Non-pigmented ciliary epithelial cell (primary cell): ENCODE measurements at places on chromosomes 2 and 18.
A peak's percentile ranks its signal among the peaks of the same experiment; 100 is the strongest.

GRCh38 chr2:24620936-24621335 is 129.9 kb downstream of the NCOA1 start:
- DNase-seq: no peak

- DNase-seq: no peak
Measured at GRCh38 chr2:19865151-19865550, 36.6 kb downstream of the TTC32 start.

GRCh38 chr2:120656273-120656950 is 79.3 kb upstream of the GLI2 start:
- no peak for DNase-seq

DNA sequence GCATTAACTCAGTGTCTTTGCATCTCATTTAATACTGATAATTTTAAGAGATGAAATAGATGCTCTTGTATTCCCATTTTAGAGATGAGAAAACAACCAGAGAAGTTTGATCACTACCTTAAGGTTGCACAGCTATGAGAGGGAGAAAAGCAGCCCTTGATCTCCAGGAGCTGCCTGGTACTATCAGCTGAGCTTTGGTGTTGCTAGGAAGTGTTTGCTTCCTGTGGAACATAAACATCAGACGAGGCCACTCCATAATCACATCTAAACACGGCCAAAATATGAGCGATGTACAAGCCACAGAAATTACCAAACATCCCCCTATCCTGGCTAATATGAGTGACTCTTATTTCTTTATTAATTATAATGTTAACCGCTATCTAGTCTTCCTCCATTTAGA is 620 bp upstream of the WDFY1 start:
- DNase-seq: no peak

DNA sequence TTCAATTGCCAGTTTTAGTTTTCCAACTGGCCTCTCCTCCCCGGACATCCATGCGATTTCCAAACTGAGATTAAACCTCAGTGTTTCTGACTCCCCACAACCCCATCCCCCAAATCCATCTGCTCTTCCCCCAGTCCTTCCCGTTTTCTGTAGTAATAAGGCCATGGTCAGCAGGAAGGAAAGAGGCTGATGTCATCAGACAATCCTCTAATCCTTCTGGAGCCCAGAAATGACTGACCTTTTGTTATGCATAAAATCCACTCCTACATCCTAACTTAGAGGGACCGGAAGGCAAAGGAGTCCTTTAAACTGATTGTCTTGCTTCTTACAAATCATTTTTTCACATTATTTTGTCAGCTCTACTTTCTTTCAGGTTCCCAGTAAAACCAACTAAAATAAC is 155.8 kb downstream of the INO80D start:
- peak; percentile 31 for DNase-seq

GRCh38 chr18:75723521-75724340 is 296.2 kb upstream of the SMIM21 start:
- DNase-seq: no peak

DNA sequence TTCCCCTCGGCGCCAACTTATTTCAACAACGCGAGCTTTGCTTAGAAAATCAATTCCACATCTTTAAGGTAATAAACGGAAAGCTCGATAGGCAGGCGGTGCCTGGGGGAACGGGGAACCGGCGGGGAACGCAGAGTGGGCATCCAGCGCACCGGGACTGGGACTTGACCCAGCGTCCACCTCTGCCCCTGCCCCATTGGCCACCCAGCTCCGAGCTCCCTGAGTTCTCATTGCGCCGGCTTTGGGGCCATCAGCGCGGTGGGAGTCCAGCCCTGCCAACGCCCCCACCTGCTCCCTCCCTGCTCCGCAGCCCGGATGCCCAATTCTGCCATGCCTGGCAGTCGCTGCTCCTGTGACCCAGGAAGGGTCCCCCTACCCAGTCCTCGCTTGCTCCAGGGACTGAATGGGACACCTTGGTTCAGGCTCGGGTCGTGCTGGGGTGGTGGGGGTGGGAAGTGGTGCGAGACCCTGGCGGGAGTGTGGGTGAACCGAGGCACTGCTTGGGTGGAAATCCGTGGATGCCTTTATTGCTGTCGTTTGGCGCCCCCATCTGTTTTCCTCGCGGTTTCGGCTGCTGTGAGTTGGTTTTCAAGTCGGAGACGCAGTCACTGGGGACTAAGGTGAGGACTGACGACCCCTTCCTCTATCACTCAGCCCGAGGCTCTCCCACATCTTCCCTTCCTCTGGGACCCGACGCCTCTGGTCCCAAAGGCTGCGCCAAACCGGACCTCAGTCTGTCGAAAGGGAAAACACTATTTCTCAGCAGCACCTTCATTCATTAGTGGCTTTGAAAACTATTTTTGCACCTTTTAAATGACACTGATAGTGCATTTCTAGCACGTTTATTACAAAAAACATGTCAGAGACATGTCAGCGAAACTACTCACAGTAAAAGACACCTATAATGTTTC is 2.4 kb upstream of the EVX2 start:
- no peak for DNase-seq

DNA sequence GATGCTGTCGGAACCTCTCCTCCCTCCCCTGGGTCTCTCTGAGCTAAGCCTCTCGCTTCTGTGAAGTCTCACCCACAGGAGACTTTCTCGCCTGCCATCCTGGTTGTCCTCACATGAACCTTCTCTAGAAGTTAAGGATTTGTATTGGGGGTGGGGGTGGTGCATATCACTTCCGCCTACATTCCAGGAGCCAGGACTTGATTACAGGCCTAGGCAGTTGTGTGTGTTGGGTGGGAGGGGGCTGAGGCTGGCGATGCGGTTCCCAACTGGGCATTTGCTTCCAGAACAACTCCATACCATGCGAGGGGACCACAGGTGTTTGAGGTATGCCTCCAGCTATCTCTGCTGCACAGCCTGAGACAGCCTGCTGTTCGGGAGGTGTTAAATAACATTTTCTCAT is 56.8 kb upstream of the MGAT4A start:
- DNase-seq: no peak

- DNase-seq: no peak
Measured at GRCh38 chr2:235588750-235589149, 94.9 kb downstream of the AGAP1 start.

DNA sequence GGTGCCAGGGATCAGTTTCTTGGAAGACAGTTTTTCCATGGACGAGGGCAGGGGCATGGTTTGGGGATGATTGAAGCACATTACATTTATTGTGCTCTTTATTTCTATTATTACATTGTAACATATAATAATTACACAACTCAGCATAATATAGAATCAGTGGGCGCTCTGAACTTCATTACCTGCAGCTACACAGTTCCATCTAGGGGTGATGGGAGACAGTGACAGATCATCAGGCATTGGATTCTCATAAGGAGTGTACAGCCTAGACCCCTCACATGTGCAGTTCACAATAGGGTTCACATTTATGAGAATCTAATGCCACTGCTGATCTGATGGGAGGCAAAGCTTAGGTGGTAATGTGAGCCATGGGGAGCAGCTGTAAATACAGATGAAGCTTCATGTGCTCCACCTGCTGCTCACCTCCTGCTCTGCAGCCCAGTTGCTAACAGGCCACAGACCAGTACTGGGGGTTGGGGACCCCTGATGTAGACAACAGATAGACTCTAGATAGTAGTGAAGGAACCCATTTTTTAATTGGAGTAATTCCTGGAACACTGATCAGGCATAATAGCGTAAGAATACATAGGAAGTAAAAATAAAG is 41.5 kb upstream of the MC4R start:
- no peak for DNase-seq

- DNase-seq: no peak
Measured at GRCh38 chr2:145286716-145287275, 766.9 kb upstream of the ZEB2 start.

DNA sequence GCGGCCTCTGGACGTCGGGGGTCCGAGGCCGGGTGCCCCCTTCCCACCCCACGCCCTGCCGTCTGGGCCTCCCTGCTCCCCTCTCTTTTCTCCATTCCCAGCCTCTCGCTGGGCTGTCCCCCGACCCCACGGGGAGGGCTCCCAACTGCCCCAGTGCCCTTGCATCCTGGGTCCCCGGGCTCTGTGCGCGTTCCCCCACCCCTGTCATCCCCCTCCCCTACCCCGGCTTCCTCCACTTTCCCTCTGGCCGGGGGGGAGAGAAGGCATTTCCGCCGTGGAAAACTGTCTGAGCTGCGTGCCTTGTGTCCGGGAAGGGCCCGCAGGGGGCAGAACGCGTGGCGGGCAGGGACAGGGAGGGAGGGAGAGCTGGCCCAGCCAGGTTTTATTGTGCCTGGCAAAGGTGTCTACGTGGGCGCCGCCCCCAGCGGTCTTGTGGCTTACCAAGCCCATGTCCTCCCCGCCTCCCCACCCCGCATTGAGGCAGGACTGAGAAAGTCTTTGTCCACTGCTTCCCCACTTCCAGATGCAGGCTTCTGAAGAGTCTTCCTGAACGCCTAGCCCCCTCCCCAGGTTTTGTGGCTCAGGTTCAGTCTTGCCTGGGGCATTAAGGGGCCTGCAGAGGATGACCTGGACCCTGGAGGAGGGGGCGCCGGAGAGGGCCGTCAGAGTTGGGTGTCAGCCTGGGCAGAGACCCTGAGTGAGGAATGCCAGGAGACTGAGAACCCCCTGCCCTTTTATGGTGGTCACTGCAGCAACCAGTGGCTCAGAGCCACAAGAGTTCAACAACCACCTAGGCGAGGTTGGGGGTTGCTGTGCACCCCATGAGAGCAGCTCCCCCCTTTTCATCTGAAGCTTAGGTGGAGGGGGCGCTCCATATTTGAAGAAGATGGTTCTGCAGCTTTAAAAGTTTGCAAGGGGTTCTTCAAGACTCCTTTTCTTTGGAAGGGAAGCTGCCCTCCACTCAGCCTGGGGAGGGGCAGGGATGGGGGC is 1.3 kb downstream of the ITM2C start:
- DNase-seq: no peak

GRCh38 chr2:3948191-3948590 is 244.8 kb downstream of the DCDC2C start:
- no peak for DNase-seq

DNA sequence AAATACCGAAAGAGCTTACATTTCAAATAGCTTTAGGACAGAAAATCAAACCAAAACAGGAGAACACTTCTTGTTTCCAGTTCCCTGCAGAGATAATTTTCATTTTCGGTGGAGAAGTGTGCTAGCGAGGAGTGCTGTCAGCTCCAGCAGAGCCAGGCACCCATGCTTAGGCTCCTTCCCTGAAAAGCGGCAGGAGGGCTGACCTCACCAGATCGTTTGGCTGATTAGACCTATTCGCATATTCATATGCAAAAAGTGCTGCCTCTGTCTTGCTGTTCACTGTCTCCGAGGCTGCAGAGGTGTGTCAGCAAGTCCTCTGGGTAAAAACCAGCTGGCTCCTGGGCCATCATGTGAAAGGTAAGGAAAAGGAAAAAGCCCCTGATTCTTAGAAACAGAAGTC is 225.8 kb upstream of the COPS8 start:
- no peak for DNase-seq

DNA sequence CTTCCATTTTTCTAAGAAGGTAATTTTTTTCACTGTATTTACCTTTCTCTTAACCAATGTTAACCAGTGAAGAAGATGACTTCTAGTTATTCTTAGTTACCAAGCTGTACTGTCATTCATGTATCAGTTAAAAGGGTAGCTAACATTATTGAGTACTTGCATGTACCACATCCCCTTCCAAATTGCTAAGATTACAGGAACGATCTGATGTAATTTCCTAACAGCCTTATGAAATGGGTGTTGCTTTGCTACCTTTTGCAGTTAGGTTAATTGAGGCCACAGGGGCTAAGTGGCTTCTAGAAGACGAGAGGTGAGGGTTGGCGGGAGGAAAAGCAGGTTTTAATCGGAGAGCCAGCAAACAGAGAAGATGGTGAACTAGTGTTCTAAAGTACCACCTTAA is 1.8 kb upstream of the SULT6B1 start:
- no peak for DNase-seq

- DNase-seq: no peak
Measured at GRCh38 chr2:170380267-170380666, 202.3 kb downstream of the MYO3B start.

- DNase-seq: no peak
Measured at GRCh38 chr2:212028798-212029394, 509.7 kb downstream of the ERBB4 start.

GRCh38 chr18:42229211-42230210 is 274.5 kb downstream of the PIK3C3 start:
- no peak for DNase-seq

DNA sequence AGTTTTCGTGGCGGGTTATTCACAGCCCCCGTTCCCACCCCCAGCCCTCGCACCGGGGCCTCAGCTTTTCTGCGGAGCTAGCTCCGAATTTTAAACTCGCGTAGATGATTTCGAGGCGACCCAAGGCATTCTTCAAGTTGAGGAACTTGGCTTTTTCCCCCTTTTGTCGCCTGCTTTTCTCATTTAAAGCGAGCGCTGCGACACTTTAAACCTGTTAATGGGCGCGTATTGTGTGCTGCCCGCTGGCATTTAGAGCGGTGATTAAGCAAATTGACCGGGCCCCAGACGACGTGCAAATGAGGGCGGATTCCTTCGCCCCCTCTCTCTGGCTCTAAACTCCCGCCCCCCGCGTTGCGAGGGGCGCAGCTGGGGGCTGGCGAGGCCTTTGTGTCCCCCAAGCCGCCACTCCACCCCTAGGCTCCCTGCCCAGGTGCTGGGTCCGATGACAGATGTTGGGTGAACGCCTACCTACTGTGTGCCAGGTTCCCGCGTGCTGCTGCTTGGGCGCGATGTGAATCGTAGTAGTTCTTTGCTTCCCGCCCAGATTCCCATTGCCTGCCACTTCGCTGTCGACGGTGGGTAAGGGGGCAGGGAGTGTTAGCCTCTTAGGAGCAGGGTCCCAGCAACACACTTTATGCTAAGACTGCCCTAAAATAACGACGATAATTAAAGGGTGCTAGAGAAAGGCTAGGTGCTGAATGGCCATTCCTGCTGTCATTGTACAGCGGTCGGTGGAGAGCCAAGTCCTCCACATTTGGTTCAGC is 1.9 kb downstream of the TCF7L1 start:
- DNase-seq: no peak

DNA sequence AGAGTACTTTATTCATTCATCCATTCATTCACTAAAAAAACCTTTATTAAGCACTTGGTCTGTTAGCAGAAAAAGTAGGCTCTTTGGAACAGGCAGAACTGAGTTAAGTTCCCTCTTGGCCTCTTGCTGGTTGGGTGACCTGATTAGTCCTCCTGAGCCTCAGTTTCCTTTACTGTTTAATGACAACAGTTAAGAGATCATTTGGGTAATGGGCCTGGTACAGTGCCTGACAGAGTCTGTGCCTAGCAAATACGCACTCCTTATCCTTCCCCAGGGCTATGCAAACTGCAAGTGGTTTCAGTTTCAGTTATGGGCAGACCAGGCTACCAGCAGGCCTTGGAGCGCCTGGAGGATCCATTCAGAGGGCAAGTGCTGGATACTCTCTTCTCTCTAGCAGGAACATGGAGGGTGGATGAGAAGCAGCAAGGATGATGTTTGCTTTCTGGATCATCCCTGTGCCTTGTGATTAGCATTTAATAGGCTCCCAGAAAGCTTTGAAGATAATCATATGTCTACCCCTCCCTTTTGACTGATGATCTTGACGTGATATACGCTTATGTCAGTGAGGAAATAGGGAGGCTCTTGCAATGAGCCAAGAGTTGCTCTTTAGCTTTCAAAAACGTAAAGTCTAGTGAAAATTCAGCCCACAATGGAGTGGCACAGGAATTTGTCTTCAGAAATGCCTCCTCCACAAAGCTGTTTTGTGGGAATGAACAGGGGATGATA is 12.4 kb upstream of the TAF1B start:
- no peak for DNase-seq
